ENCODE measurements at places on chromosomes 13 and 19.

DNA sequence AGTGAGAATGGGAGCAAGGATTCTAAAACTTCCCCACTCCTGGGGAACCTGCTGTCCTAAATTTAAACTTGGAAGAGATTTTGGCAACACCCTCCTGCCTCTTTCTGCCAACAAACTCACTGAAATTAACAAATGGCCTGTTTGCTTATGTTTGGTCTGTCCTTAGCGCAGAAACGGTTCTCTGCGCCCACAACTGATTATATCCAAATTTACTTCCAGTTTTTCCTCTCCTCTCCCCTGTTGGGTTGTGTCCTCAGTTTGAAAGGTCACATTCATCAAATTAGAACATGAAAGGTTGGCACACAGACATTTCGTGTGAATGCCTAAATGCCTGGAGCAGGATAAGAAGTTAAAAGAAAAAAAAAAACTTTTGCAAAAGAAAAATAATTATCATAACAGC lies 56.4 kb upstream of the MRI1 start:
- DNase-seq, result no peak

- no peak for DNase-seq
Measured at GRCh38 chr13:44815623-44816022, 173.6 kb downstream of the NUFIP1 start.

DNA sequence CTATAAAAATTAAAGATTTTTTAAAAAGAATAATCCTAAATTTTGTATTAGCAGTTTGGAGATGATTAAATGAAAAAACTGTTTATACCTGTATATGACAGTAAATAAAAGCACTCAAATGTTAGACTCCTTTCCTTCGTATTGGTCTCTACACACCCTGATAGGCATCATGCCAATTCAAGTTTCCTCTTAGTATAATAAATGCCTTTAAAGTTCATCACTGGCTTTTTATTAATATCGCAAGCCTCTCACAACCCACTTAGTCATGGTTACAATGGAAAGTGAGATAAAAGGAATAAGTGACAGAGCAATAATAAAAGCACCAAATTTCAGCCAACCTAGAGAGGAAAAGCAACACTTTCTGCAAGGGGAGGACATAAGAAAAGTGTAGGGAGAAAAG lies 102.2 kb downstream of the PIBF1 start:
- no peak for DNase-seq

DNA sequence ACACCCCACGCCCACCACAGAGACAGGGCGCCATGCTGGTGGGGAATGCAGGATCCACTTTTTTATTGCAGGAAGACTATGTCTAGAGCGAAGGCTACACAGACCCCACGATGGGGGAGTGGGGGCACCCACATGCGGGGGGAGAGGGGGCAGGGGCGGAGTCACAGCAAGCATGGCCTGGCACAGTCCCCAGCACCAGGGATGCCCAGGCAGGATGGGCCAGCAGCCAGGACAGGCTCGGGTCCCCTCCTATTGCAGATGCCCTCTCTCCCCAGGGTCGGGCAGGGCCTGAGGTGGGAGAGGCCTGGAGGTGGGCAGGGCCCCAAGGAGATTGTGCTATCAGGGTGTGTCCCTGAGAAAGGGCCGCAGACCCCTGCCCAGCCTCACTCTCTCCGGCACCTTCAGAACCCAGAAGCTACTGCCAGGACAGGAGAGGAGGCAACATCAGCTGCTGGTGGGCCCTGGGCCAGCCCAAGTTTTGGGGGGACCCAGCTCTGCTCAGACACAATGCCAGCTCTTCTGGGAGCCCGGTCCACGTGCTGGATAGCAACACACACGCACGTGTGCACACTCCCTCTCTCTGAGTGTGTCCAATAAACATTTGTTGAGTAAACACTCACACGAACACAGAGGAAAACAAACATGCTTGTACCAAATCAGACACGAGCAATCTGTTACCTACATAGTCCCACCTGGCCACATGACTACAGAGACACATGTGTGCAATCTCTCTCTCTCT lies 6.5 kb downstream of the DIRAS1 start:
- DNase-seq, result no peak

DNA sequence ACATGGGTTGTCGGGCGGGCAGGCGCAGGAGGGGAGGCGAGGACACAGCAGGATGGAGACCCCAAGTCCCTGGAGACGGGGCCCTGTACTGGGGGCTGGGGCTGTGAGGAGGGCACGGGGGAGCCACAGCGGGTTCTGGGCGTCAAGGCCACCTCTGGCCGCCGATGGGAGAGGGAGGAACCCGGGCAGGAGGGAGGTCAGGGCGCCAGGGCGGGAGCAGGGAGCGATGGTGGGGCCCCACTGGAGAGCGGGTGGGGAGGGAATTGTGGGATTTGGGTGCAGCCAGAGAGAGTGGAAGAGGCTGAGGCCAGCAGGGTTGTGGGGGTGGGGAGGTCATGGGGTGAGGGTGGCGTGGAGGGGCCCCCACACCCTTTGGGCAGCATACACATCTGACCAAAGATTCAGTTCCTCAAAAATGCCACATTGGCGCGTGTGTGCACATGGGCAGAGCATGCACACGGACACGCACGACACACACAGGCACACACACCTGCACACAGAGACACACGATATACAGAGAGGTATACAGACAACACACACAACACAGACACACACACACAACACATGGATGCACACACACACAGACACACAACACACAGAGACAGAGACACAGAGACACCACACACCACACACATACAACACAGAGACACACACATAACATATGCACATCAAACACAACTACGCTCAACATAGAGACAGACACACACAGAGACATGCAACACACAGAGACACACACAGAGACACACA lies 54.9 kb downstream of the AP1M1 start:
- DNase-seq, result no peak

- no peak for DNase-seq
Measured at GRCh38 chr19:35848486-35848885, 3.8 kb downstream of the NPHS1 start.

DNA sequence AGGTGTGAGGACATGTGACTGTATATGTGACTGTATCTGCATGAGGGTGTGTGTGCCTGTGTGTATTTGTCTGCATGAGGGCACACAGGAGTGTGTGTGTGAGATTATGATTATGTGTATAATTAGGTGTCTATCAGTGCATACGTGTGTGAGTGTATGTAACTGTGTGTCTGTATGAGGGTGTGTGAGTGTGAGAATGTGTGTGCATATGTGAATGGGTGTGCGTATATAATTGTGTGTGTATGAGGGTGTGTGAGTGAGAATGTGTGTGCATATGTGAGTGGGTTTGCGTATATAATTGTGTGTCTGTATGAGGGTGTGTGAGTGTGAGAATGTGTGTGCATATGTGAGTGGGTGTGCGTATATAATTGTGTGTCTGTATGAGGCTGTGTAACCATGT lies 3.0 kb upstream of the ACSBG2 start:
- DNase-seq, result no peak

DNA sequence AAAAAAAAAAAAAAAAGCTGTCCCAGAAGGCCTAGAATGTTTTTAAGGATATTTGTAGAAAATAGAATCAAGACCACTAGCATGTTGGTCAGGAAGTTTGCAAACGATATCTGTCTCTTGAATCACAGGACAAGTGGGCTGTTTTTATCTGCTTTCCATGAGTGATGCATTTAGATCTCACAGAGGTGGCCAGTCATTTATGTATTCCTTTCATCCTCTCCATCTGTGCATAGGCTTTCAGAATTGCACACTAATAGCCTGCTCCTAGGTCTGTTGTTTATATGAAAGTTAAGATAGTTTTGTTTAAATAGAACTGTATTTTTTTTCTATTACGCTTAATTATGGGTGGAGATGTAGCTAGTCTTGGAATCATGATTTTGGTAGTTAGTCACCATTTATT lies 289.5 kb downstream of the SHISA2 start:
- no peak for DNase-seq

DNA sequence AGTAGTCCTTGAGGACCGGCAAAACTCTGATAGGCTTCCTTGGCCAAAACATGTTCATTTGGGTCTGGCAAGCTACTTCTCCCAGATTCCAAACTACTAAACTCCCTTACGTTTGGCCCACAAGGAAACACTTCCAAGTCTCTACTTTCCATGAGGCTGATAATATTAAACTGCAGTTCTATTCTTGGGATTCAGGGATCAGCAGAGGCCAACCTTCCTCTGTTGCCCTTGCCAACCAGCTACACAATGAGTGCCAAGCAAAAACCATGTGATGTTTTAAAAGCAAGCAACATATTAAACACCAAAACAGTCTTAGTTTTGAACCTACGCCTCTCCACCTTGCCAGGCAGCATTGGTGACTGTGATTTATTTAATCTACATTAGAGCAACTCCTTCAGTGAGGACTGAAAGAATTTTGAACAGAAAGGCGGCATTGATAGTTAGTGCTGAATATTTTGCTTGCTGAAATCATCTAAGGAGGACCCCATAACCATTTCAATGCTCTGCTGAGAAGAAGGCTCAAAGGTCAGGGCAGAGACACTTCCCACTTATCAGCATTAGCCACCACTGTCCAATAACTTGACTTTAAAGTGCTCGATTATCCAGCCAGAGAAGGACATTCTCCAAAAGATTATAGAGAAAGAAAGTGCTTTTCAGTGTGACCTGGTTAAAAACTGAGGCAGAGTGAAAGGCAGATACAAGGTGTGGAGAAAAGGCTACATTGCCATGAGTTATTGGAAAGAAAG lies 287.1 kb downstream of the TBC1D4 start:
- no peak for DNase-seq

- no peak for DNase-seq
Measured at GRCh38 chr13:48505597-48506091, 27.2 kb downstream of the RCBTB2 start.

GRCh38 chr13:63107179-63107943 lies 1691.7 kb upstream of the PCDH20 start:
- DNase-seq, result no peak

GRCh38 chr13:32600890-32601289 lies 14.6 kb downstream of the PDS5B start:
- no peak for DNase-seq

DNA sequence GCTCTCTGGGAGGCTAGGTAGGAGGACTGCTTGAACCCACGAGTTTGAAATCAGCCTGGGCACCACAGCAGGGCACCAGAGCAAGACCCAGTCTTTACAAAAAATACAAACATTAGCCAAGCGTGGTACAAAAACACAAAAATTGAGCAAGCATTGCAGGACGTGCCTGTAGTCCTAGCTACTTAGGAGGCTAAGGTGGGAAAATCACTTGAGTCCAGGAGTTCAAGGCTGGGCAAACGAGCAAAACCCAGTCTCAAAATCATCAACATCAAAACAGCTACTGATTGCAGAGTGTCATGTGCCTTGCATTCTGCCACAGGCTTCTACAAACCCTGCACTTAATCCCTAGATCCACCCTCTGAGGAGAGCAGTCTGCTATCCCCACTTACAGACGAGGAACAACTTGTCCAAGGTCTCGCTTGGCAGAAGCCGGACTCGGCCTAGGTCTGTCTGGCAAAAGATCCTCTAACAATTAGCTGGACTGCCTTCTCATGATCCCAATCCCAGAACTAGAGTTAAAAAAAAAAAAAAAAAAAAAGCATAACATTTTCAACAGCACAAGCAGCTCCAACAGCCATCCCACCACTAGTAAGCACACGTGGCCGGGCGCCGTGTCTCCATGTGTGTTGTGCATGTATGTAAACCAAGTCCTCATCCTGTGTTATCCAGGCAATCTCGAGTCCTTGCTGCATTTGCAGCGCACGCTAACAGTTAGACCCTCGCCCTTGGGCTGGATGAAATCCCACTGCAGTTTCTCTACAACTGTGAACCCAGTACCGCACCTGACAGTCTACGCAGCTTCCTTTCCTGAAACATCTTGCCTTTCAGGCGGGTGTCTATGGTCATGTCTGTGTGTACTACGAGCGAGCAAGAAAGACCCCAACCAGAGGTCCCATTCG lies 2.0 kb downstream of the PPP6R1 start:
- no peak for DNase-seq

DNA sequence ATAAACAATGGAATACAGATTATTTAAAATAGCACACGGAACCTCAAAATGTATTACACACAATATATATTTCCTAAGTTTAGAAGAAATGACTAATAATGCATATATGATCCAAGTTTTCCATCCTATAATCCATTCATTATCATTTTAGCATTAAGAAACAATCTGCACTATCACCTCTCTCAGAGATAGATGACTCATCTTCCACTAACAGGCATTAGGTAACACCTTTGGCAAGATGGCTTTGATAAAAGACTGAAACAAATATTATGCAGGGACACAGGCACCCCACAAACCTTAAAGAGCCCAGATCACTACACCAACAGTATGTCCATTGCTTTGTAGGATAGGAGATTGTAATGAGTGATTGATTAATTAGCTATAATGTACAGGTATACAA lies 4.1 kb downstream of the ENOX1 start:
- no peak for DNase-seq

DNA sequence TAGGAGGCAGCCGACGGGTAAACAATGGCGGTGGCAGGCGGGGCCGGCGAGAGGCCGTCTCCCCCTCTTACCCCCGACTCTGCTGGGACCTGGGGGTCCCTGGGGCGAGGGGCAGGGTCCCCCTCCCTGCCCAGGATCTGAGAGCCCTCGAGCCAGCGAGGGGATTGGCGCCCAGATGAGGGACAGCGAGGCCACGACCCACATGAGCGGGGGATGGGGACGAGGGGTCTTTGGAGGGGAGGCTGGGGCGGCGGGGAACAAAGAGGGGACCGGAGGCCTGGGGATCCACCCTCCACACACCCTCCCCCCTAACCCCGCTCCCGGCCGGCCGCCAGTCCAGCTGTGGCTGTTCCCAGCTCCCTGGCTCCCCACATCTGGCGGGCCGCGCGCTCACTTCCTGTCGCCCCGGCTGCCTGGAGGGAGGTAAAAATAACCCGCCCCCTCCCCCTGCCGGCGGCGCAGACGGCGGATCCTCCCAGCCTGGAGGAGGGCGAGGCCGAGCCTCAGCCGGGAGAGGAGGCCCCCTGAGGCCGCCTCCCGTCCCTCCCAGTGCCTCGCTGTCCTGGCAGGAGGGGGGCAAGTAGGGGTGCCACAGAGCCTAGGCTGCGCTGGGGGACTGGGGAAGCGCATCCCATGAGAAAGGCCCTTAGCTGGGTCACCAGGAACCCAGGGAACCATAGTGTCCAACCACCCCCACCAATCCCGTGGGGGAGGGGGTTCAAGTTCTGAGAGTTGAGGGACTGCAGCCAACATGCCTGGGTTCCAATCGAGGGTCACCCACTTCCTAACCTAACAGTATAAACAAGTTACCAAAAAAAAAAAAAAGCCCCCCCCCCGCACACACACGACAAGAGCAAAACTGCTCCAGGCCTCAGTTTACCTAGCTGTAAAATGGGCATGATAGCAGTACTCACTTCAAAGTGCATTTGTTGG lies 29.3 kb upstream of the NANOS3 start:
- DNase-seq, result no peak

GRCh38 chr13:43787997-43788396 lies 1.2 kb upstream of the ENOX1 start:
- no peak for DNase-seq

DNA sequence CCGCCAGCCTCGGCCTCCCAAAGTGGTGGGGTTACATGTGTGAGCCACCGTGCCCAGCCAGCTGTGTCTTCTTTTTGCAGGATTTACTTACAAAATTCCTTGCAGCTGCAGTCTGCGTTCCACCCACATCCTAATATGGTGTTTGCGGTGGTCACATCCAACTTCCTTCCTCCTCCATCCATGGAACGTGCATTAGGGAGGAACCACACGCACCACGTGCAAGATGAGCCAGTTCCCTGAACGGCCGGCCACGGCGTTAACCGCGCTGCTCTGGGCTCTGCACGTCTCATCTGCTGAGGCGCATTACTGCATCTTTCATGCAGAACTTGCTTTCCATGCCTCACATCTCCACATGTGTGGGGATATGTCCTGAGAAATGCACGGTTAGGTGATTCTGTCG lies 13.0 kb upstream of the SIGLEC11 start:
- no peak for DNase-seq

All from cortex of kidney (tissue), 1 donor.